Stimulated activated CD8-positive, alpha-beta memory T cell treated with anti-CD3 and anti-CD28 coated beads, Interleukin-4, amount 100 ng/mL, for 24 hours (primary cell): ENCODE measurements at places on chromosomes 11 and 22.
A peak's percentile ranks its signal among the peaks of the same experiment; 100 is the strongest.

GRCh38 chr11:71322861-71323582 is 70.6 kb upstream of the SHANK2 start:
- DNase-seq, result no peak

DNA sequence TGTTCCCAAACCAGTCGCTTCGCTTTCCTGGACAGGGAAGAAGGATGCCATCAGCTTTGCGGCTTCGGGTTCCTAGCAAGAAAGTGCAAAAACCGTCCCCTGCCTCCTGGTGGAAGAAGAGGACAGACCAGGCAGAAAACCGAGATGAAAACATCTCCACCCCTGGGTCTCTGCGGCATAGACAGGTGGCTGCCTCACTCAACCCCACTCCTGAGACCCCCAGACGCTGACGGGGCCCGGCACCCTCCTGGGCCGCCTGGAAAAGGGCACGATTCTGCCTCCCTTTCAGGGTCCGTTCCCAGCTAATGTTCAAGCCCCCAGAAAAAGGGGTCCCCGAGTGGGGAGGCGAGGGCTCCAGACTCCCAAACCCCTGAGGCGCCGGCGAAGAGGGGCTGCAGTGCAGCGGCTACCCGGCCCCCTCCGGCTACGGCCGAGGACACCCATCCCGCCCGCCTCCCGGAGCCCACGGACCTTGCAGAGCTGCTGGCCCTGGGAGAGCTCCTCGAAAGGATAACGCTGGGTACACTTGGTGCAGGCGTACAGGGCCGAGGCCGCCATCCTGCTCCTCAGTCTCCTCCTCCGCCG is 569 bp downstream of the FAM76B start:
- peak; percentile 2 for DNase-seq

- DNase-seq, result no peak
Observed at GRCh38 chr22:46096051-46096450, 54.3 kb upstream of the PPARA start.

- no peak for DNase-seq
Observed at GRCh38 chr11:119643212-119643875, 85.7 kb downstream of the NECTIN1 start.

DNA sequence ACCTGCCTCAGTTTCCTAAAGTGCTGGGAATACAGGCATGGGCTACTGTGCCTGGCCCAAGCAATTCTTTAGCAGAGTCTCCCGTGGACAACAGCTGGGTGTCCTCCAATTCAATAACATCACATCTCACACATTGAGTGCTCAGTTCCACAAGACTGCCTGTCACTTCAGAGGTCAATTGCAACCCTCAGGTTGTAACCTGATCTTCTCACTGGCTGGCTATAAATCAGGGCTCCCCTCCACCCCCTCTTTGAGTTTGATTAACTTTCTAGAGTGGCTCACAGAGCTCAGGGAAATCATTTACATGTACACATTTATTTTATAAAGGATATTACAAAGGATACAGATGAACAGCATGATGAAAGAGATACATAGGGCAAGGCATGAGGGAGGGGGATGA is 68.1 kb downstream of the MCHR1 start:
- DNase-seq, result no peak

- DNase-seq, result no peak
Observed at GRCh38 chr11:61265357-61265756, 24.4 kb downstream of the PGA5 start.

DNA sequence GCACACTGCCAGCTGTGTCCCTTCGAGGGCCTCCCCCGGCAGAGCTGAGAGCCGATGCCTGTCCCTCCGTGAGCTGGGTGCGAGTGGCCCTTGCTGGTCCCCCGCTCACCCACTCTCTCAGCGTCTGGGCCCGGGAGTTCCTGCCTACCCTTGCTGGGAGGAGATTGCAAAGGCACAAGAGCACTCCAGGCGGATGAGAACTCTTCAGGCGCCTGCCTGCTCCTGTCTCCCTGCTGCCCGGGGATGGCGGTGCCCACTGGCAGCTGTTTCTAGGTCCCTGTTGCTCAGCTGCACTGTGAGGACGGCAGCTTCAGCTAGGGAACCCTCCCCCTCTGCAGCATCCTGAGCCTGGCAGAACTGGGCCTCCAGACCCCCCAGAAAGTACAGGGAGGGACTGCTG is 61.1 kb downstream of the FLRT1 start:
- DNase-seq, result no peak
